ENCODE measurements at places on chromosomes 3 and 15.

GRCh38 chr3:25900161-25900560, 110.3 kb downstream of the OXSM start:
- no peak for DNase-seq

DNA sequence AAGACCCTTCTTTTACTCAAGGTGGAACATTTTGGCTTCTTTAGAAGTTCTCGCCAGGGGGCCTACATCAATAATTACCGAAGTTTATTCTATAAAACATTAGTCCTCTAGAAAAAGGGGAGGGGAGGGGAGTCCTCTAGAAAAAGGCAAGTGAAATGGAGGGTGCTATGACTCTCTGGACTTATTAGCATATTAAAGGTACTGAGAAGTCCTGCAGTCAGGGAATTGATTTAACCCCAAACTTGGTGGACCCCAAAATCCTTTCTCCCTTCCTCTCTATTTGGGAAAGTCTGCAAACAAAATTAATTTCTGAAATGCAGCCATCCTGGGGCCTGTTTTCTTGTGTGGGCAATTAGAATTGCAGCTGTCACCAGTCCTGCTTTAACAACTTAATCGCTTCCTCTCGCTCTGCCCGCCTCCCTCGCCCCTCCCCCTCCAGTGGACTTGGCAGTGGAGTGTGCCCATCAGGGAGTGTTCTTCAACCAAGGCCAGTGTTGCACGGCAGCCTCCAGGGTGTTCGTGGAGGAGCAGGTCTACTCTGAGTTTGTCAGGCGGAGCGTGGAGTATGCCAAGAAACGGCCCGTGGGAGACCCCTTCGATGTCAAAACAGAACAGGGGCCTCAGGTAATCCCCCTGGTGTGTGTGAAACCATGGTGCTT, 18.9 kb upstream of the LRRK1 start:
- DNase-seq = peak; percentile 41

DNA sequence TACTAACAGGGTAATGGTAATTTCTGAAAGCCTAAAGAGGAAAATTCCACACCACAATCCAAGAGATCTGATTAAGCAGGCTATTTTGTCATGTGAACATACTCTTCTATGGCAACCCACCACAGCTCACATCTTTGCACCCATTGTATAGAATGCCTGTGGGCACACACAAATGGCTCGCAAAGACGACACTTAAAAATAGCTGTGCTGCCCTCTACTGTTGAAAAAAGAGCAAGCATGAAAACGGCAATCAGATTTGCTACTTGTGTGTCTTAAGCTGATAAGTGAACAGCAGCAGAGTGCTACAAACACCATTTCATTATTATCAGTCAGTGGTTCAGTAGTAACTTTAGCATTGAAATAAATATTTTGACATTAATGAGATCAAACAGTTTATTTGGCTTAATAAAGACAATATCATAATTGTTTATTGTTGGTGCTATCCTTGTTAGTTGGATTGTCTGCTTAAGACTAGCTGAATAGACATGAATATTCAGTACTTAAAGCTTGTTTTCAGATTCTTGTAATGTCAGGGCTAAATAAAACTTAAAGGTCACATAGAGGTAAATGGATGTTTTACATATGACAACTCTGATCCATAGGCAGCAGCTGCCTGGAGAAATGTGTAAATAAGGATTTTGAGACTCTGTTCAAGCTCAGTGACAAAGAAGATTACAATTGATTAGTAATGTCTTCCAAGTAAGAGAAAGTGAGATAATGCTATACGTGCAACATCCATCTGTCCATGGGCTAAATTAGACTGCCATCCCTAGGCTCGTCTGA, 199.1 kb downstream of the LRRN1 start:
- DNase-seq = peak; percentile 72

GRCh38 chr3:63976161-63976871, 47.0 kb downstream of the PSMD6 start:
- no peak for DNase-seq

GRCh38 chr3:71184252-71184651, 399.3 kb downstream of the FOXP1 start:
- no peak for DNase-seq

DNA sequence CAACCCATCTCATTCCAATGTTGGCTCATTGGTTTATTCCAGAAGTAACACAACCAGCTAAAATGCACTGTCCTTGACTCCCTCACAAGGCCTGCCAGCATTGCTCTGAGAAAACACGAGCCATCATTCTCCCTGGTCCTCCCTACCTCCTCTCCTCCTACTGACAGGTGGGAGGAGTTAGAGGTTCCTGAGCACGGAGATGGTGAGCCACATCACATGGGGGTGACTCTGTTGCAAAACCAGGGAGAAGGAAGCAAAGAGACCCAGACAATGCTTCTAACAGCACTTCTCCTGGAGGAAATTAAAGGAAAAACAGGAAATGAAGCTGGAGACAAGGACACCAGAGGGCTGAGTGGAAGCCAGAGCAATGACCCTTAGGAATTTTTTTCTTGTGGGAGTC, 667.4 kb downstream of the NTRK3 start:
- DNase-seq = no peak

GRCh38 chr3:169841171-169841570, 28.5 kb upstream of the LRRC34 start:
- no peak for DNase-seq

GRCh38 chr15:60379525-60380274, 18.1 kb downstream of the ANXA2 start:
- no peak for DNase-seq

GRCh38 chr15:78340231-78341056, at the start of gene CRABP1:
Gene CRABP1 (plus strand): TSS chr15:78340353. CDS start chr15:78340429, 76 bp downstream.
- peak; percentile 75 for DNase-seq

- DNase-seq = no peak
Observed at GRCh38 chr3:188817935-188818269, 353.9 kb upstream of the TPRG1 start.

- no peak for DNase-seq
Observed at GRCh38 chr3:115072265-115073021, 74.6 kb downstream of the ZBTB20 start.

DNA sequence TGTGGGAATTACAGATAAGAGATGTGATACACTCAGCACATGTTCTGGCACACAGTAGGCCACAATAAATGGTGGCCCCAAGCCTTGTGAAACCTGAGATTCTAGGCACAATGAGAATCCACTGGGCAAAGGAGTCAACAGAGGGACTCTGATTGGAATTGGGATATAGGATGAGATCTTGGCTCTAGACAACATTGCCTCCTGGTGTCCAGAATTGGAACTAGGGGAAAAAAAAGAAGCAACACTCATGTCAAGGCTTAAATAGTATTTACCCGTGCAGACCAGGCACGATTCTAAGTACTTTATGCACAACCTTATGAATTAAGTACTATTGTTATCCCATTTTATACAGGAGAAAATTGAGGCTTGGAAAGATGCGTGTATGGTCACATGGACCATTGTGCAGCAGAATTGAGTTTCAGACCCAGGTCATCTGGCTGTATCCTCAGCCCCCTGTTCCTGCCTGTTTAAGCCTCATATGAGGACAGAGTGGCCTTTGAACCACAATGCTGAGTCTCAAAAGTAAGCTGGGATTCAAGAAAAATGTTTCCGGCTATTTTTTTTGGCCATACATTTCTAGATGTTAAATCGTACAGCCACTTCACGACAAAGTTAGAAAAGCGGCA, 124.8 kb downstream of the SV2B start:
- DNase-seq = peak; percentile 77

- no peak for DNase-seq
Observed at GRCh38 chr3:170723241-170723640, 137.4 kb upstream of the SLC7A14 start.

GRCh38 chr3:87361956-87362355, 85.6 kb upstream of the POU1F1 start:
- DNase-seq = no peak

DNA sequence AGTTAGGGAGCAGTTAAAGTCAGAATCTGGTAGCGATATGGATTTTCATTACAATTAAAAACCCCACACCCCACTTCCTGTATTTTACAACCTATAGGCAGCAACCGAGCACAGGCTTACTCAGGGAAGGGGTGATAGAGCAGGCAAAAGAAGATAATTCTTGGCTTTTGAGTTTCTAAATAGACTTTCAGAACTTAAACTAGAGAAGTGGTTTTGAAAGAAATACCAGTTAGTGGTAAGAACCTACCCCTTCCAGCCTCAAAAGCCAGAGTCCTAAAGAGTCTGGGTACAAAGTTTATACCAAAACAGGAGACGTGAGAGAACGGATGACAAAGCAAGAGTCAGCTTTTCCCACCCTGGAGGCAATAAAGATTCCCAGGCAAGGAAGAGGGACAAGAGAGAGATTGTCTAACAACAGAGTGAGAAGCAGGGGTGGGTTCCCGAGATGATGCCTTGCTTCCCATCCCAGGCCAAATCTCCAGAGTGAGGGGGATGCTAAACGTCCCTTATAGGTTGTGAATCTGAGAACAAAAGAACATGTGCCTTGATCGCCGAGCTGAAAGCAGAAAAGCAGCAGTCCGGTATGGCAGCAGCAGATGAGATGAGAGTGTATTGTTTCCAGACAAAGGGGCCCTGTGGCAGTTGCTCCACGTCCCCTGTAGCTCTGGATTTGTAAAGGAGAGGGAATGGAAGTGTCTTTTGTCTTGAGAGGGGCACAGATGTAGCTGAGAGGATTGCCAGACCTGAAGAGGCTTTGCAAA, 36.8 kb downstream of the KLHL6 start:
- peak; percentile 18 for DNase-seq

DNA sequence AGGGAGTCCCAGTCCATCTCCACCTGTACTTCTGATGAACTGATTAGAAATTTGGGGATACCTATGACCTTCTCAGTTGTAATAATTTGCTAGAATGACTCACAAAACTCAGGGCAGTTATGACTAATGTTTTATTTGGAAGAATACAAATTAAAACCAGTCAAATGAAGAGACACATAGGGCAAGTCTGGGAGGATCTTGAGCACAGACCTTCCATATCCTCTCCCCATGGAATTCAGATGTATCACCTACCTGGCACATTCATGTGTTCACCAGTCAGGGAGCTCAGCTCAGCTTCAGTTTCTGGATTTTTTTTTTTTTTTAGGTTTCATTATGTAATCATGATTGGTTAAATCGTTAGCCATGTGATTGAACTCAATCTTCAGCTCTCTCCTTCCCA, 247.7 kb downstream of the VGLL3 start:
- DNase-seq = no peak

- no peak for DNase-seq
Observed at GRCh38 chr15:57256939-57257338, 119.4 kb upstream of the CGNL1 start.

DNA sequence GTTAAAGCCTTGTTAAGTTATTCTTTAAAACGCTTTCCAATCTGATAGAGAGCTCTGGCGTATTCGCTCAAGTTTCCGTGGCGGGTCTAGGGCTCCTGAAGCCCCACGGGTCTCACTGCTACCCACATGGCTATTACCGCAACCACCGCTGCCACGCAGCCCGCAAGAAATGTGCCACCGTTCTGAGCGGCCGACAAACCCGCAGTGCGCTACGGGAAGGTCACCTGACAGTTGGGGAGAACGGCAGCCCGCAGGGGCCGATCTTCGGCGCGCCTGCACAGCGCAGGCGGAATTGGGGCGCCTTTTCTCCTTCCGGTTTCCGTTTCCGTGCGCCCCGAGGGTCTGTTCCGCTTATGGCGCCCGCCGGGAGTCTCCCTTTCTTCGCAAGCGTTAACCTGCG, 76.6 kb upstream of the SNRPN start:
- DNase-seq = peak; percentile 6

DNA sequence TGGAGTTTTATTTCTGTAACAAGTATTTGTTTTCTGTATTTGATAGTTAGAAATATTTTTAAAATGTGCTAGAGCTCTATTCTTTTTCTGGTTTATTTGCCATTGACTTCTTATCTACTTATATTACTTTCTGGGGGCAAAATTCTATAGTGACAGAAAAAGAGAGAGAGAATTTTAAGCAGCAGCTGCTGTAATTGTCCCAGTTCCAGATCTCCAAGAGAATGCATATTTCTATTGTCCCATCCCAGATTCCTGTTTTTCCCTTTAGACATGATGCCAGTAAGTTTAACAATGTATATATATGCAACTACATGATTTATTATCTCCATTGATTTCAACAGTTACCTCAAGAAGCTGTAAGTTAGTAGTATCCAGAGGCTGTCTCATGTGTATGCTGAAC, 541.7 kb upstream of the ZNF385D start:
- DNase-seq = no peak

DNA sequence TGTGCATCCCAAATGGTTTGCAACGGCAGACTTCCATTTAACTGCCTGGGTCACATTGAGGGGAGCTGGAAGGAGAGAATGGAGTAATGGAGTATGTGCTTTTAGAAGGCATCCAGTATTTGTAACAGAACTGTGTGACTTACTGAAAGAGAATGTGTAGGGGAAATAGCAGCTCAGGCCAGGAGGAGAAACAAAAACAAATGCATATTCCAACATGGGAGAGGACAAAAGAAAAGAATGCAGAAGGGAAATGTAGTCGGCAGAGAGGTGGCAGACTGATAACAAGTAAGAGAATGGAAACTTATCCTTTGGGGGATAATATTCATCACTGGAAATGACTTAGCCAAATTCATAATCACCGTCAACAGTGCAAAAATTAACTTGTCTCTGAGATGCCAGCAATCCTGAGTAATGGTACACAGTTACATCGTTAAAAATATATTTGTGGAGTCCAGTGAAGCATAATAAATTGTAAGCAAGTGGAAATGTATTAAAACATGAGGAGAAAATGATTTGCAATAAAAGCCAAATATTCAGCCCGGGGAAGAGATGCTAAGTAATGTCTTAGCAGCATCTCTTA, 294.9 kb upstream of the SGO1 start:
- no peak for DNase-seq

GRCh38 chr15:55775316-55775715, 32.4 kb upstream of the PRTG start:
- DNase-seq = no peak

- no peak for DNase-seq
Observed at GRCh38 chr15:78140292-78140691, 8.9 kb upstream of the IDH3A start.

- no peak for DNase-seq
Observed at GRCh38 chr15:75348562-75349350, 1.9 kb downstream of the NEIL1 start.

- DNase-seq = peak; percentile 44
Observed at GRCh38 chr15:26974120-26974780, 3.3 kb downstream of the GABRG3 start.

All from NCI-H524 (cell line).